ENCODE measurements at places on chromosomes 2 and 18. TPM values are rescaled to one million over a fixed set of nuclear protein-coding genes. Genes with fewer than 3 reads are reported as not detected.

CCDC68 gene
- total RNA-seq, result not detected

TUBA4B gene
- total RNA-seq, result not detected

MYO7B gene
- 0.65 TPM for total RNA-seq

SH3RF3 gene
- total RNA-seq, result 2.3 TPM

ALPP gene
- total RNA-seq, result not detected

PROKR1 gene
- total RNA-seq, result not detected

DSG2 gene
- 0.41 TPM for total RNA-seq

MTA3 gene
- 32.6 TPM for total RNA-seq

EFEMP1 gene
- not detected for total RNA-seq

KLHL30 gene
- not detected for total RNA-seq

ALKAL2 gene
- total RNA-seq, result not detected

ABI2 gene
- 35.3 TPM for total RNA-seq

VWA3B gene
- total RNA-seq, result not detected

SATB2 gene
- total RNA-seq, result not detected

CD8B gene
- 321 TPM for total RNA-seq

ACVR1C gene
- total RNA-seq, result 2.2 TPM

KIAA2012 gene
- total RNA-seq, result not detected

C2orf80 gene
- not detected for total RNA-seq

C18orf32 gene
- total RNA-seq, result 22.4 TPM

HMSD gene
- 1.6 TPM for total RNA-seq

ANKRD30B gene
- not detected for total RNA-seq

COLEC12 gene
- total RNA-seq, result not detected

REG1B gene
- not detected for total RNA-seq

UCN gene
- 2.7 TPM for total RNA-seq

NMUR1 gene
- total RNA-seq, result 0.09 TPM

AFF3 gene
- 3.5 TPM for total RNA-seq

SULT6B1 gene
- not detected for total RNA-seq

SLC4A5 gene
- total RNA-seq, result 1.8 TPM

GALNT3 gene
- 1.9 TPM for total RNA-seq

CUL3 gene
- total RNA-seq, result 76.7 TPM

TMSB10 gene
- total RNA-seq, result 2,060 TPM

MPHOSPH10 gene
- total RNA-seq, result 41.7 TPM

SP100 gene
- total RNA-seq, result 108 TPM

POU3F3 gene
- not detected for total RNA-seq

PSMA8 gene
- 1.8 TPM for total RNA-seq

DPP4 gene
- 25.9 TPM for total RNA-seq

MAB21L4 gene
- not detected for total RNA-seq

HOXD3 gene
- total RNA-seq, result not detected

L3MBTL4 gene
- total RNA-seq, result not detected

DNAJC5G gene
- total RNA-seq, result not detected

NRP2 gene
- total RNA-seq, result 0.63 TPM

SLC30A3 gene
- total RNA-seq, result 0.43 TPM

LHCGR gene
- not detected for total RNA-seq

POTEJ gene
- not detected for total RNA-seq

TRIM54 gene
- 0.16 TPM for total RNA-seq

PRKD3 gene
- 25.6 TPM for total RNA-seq

CGREF1 gene
- total RNA-seq, result 3.7 TPM

C1QL2 gene
- not detected for total RNA-seq

FBXO48 gene
- 1.3 TPM for total RNA-seq

IL1A gene
- total RNA-seq, result 0.69 TPM
